Upper lobe of right lung (tissue), 1 donor: ENCODE measurements at places on chromosomes 7 and 10. TPM values are rescaled to one million over a fixed set of nuclear protein-coding genes. Genes with fewer than 3 reads are reported as not detected.

DNA sequence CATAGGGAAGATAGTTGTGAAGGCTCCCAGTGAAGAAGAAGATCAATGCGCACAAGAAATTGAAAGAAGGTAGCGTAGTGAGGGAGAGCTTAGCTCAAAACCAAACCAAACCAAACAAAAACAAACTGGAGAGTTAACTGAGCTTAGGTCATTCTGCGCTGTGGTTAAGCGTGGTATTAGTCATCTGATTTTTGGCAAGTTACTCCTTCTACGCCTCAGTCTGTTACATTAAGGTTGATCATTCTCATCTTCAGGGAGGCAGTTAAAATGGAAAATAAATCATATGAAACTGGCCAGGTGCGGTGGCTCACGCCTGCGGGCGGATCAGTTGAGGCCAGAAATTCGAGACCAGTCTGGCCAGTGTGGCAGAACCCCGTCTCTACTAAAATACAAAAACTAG, 259.7 kb downstream of the EXOC4 start:
- no peak for DNase-seq

DNA sequence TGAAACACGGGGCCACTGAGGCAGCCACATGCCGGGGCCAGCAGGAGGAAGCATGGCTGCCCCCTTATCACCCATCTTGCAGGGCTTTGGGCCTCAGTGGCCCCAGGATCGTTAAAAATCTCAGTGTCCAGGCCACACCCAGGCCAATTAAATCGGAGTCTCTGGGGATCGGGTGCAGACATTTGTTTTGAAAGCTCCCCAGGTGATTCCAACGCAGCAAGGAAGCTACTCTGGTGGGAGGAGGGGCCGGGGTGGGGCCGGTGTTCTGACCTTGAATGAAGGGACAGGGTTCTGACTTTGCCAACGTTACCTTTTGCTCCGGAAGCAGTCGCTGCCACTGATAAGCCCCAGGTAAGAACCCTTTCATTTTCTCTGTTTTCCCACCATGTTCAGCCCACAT, 412.3 kb upstream of the FOXK1 start:
- no peak for DNase-seq

- no peak for DNase-seq
These were observed 64.8 kb downstream of the APBB1IP start for GRCh38 chr10:26502986-26503385.

GRCh38 chr10:26481914-26482550, 43.9 kb downstream of the APBB1IP start:
- DNase-seq, result no peak

DNA sequence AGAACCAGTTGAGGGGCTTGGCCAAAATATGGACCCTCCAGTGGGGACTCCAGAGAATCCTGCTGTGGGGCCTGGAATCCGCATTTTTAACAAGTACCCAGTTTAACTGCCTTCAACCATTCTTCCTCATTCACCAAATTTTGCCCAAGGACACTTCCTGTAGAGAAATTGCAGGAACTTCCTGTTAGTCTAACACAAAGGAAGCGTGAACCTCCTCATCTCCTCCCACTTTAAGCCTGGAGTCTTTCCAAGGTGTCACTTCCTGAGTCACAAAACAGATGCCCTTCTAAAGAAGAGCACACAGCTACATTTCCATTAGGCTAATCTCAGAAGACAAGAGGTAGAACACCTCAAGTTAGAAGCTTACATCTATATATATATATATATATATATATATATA, 188.4 kb downstream of the PPP1R17 start:
- no peak for DNase-seq

The AVPI1 gene
- 20.5 TPM for total RNA-seq

- no peak for DNase-seq
These were observed 64.3 kb downstream of the EZH2 start for GRCh38 chr7:148819697-148820360.

DNA sequence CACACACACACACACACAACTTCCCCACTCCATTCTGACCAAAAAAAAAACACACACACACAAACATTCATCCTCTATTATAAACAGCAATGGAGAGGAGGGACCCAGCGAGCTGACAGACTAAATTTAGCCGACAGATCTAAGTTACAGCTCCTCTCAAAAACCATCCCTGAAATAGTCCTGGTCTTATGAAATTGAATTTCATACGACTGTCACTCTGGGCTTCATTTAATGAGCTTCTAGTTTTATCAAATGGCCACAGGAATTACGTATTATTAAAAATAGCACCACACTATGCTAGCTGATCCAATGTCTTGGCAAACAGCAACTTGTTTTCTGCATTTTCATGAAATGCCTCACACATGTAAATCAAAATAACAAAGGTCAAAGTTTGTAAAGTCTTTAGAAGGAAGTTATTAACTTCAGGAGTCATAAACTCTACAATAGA, 131.3 kb upstream of the ASAH2 start:
- no peak for DNase-seq

DNA sequence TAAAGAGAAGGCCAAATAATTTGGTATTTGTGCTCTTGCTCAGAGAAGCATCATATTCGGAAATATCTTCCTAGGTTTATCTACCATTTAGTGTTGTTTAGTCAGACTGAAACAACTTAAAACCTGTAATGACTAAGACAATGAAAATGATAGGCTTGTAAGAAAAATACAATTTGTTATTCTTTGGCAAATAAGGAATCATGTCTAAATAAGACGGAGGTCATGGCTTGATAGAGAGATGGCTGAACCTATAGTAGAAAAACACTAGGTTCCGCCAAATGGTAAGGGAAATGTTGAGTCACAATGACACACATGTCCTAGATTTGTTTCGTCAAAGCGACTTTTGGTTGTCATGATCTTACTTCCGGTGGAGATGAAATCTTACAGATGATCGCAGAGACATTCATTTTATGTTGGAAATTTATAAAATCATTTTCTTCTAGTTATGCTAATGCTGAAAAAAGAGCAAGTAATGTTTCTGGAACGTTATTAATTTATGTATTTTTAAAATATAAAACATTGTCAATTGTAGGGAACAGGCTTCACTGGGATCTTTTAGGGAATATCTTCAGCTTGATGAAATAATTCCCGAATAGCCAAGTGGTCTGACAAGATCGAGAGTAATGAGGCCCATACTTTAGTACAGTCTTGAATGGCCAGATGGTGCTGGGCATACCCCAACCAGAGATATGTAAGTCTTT, 1.0 kb downstream of the SRGN start:
- DNase-seq, result no peak

GRCh38 chr10:79334573-79334972, 12.7 kb upstream of the PPIF start:
- no peak for DNase-seq

The UPK3BL2 gene
- 19.3 TPM for total RNA-seq

DNA sequence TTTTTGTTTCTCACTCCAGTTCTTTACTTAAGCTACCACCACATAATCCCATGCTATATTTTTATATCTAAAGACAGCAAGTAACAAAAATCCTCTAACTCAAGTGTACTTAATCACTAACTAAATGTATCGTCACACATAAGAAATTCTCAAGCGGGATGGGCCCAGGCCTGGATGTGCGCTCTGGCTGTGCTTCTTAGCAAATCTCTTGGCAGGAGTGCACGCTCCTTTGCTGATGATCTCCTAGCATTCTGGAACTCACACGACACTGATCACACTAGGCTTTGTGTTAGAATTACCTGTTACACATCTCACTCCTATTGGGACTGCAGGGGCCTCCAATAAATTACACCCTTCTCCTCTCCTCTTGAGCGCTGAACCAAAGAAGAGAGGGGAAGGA, 46.7 kb upstream of the CALD1 start:
- DNase-seq, result no peak

DNA sequence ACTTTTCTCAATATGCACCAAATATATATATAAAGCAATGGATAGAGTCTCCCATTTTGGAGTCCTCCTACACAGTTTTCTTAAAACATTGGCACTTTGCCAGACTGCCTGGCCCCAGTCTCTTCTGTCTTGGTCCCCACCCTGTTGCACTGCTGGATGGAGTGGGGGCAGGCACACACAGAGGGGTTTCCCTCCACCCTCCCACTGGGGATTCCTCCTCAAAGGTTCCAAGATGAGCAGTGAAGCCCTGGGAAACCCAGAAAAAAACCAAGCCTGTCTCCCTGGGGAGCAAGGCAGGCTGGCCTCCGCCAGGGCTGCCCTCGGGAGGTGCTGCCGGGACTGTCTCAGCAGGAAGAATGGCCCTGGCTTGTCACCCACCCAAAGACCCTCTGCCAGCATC, 68.0 kb downstream of the SH3PXD2A start:
- no peak for DNase-seq

- no peak for DNase-seq
These were observed 371.6 kb downstream of the BBS9 start for GRCh38 chr7:33500703-33501701.

DNA sequence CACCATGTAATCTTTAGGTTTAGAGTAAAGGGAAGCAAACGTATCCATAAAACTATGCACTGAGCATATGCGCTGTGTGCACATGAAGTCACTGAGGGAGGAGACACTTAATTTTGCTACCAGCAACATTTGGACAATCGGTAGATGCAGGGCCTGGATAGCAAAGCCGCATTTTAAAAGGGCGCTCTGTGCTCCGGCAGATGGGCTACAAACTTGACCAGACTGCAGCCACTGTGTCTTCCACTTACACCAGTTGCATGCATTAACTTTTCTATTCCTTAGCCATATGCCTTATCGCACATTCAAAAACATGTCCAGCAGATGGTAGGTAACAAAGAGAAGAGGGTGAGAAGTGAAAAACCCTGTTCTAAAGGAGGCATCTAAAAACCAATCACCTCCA, 18.3 kb downstream of the FAM171A1 start:
- no peak for DNase-seq

DNA sequence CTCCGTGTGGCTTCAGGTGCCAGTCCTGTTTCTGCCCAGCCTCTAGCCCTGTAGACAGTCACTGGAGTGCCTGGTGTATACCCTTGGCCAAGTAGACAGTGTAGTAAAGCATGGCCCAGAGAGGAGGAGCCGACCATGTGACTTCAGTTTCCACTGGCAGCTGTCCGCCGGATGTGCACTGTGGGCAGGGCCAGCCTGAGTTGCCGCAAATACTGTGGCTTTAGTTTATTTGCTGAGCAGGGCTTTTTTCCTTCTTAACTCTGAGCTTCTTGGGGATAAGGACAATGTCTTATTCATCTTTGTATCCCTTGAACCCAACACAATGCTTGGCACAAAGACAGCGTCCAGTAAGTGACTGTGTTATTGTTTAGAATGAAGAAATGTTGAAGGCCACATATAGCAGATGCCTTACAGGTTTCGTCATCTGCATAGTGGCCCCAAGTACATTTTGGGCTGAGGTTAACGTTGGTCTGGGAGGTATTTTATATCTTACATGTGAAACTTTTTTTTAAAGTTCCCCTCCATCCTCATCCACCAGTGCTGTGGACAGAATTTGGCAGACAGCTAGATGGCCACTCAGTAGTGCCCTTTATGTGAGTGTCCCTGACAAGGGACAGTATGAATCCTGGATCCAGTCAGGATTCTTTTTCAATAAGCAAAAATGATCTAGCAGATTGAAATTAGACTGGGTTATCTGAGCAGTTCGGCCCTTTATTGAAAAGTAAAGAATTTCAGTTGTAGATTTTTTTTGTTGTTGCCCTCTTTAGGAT, 40.6 kb downstream of the CYP17A1 start:
- peak; percentile 80 for DNase-seq

- DNase-seq, result peak; percentile 13
These were observed 154.0 kb downstream of the CAMK1D start for GRCh38 chr10:12503311-12503710.

The CFAP69 gene
- 3.0 TPM for total RNA-seq

GRCh38 chr7:21359163-21359562, 68.7 kb upstream of the SP4 start:
- DNase-seq, result no peak

DNA sequence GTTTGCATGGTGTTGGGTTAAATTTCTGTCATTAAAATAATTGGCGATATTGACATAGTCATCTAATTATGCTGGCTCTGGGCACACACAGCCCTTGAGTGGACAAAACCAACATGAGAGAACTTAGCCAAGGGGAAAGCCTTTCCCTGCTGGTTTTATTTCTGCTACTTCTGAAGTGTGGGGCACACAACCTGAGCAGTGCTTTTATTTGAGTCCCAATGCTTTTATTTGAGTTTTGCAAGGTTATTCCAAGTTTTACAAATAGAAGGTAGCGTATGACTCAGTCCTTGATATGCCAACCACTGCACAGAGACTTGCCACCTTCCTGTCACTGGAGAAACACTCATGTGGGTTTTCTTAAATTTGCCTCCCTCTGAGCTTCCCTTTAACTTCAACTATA, 145.7 kb downstream of the EGFR start:
- DNase-seq, result no peak

- DNase-seq, result no peak
These were observed 5.2 kb upstream of the XPNPEP1 start for GRCh38 chr10:109928475-109928891.

- DNase-seq, result no peak
These were observed 49.5 kb downstream of the CHN2 start for GRCh38 chr7:29243910-29244655.

DNA sequence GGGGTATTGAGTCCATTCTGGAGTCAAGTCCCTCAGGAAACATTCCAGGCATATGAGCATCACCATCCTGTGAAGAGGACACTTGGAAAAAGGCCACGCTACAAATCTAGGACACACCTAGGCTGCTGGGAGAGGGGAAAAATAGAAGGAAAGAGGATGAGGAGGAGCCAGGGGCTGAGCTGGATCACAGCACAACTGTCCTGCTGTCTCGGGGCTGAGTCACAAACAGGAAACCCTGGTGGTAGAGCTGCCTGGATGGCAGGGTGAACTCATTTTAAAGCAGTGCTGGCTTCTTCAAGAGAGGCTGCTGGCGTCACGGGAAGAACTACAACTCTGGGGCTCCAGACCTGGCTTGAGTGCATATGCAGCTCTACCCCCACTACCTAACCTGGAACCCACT, 151.5 kb downstream of the RNF216 start:
- DNase-seq, result no peak

The NAT16 gene
- not detected for total RNA-seq

The OR13A1 gene
- total RNA-seq, result not detected

GRCh38 chr7:129401967-129402860, 32.0 kb upstream of the STRIP2 start:
- DNase-seq, result no peak

DNA sequence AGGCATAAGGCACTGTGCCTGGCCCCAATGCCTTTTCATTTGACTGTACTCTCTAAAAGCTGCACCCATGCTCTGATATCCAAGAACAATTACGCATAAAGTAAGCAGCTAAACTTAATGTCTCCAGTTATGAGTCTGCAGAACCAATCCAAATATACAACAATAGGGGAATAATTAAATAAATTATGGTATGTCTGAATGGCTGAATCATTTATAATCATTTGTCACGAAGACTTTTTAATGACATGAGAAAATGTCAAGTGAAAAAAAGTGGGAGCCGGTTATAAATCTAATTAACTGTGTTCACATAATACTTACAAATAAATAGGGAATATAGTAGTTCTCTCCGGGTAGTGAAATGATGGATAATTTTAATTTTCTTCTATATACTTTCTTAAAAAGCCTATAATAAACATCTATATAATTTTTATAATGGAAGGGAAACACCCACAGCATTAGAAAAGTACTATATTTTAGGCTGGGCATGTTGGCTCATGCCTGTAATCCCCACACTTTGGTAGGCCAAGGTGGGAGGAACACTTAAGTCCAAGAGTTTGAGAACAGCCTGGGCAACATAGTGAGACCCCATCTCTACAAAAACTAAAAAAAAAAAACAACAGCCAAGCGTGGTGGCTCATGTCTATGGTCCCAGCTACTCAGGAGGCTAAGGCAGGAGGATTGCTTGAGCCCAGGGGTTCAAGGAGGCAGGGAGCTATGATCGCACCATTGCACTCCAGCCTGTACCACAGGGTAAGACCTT, 14.2 kb downstream of the SLC37A3 start:
- DNase-seq, result no peak

The HOGA1 gene
- 2.3 TPM for total RNA-seq

GRCh38 chr7:28957064-28957750, 923 bp downstream of the TRIL start:
- peak; percentile 72 for DNase-seq

The JCAD gene
- 67.6 TPM for total RNA-seq
